CD4-positive, alpha-beta T cell treated with Interferon gamma for 1 hour (primary cell): ENCODE measurements at places on chromosomes 13 and 19.
A peak's percentile ranks its signal among the peaks of the same experiment; 100 is the strongest.

DNA sequence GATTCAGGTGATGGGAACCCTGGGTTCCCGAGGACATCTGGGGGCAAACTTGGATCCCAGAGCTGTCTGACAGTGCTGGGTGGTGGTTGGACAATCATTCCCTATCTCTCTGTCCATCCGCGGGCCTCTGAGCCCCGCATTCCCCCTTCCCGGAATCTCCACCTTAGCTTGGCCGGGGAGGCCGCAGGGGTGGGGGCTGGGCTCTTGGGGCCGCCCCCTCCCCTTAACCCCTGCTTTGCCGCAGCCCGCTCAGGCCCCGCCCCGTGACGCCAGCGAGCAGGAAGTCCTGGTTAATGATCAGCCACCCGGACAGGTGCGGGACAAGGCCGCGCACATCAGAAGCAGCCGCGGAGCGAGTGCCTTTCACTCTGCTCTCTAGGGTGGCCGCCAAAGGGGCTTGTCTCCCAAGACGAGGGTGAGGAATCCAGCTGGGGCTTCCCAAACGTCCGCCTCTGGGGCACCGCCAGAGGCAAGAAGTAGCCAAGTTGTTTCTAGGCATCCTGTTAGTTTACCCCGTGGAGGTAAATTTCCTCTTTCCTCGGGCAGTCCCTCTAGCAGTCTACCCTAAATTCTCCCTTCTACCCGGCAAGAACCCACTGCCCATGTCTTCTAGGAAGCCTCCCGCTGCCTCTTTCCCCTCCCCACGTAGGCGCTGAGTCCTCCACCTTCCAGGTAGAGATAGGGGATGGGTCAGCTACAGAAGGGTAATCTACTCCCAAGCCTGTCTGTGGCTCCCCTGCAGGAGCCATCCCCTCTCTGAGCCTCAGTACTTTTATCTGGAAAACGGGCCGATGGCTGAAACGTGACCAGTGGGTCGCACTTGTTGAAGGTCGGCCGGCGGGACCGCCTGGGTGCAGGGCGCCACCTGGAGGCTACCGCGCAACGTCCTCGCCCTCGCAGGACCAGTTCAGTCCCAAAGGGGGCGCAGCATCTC lies 3.0 kb downstream of the IRF2BP1 start:
- peak; percentile 80 for DNase-seq

DNA sequence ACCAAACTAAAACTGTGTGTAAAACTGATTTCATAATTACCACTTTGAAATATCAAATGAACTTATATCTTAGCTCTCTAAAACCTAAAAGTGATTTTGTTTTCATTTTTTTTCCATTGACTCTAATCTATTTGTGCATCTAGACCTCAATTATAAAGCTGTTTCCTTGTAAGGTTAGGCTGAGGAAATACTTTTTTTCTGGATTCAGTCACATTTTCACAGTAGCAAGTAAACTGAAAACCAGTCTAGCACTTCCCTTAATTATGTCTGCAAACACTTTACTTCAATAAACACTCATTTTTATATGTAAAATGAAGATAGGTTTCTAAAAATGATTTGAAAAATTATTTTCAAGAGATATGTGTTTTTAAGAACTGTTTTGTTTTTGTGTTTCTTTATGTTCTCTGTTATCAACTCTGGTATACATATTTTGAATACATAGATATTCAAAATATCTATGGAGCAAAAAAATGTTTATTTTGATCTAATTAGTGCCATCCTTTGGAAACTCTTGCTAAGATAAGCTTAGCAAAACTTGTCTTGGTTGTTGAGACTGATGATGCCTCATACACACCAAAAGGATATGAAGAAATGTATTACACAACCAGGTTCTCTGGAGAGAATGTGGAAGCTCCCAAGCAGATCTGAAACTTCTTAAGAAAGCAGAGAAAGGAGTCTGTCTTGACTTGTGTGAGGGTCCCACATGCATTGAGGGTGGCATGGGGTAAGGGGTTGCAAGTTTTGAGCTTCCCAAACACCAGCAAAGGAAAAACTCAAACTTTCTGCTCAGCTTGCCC lies 1887.4 kb downstream of the PCDH9 start:
- DNase-seq, result no peak

- no peak for DNase-seq
These were observed 20.4 kb downstream of the NOSIP start for GRCh38 chr19:49559928-49560327.

- no peak for DNase-seq
These were observed 1436.8 kb upstream of the PCDH9 start for GRCh38 chr13:68666774-68667397.

DNA sequence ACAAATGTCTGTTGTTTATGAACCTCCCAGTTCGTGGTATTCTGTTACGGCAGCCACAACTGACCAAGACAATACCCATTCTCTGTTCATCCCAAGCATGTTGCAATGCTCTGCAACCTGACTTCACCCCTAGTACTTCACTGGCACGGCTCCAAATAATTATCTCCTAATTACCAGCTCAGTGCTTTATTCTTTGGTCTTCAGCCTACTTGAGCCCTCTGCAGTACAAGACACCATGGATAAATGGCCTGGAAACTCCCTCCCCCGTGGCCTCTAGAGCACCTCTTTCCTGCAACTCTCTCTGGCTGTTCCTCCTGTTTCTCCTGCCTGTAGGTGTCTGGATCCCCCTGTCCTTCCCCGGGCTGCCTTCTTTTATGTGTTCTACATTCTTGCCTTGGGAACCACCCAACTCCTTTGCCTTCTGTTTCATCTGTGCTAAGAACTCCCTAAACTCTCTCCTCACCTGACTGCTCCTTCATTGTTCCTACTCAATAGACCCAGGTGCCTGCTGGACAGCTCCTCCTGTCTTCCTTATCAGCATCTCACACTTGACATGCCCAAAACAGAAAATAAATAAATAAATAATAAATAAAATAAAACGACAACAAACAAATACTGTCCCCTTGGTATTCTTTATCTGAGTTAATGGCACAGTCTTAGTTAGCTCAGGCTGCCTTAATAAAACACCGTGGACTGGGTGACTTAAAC lies 200.4 kb upstream of the IPO5 start:
- no peak for DNase-seq

DNA sequence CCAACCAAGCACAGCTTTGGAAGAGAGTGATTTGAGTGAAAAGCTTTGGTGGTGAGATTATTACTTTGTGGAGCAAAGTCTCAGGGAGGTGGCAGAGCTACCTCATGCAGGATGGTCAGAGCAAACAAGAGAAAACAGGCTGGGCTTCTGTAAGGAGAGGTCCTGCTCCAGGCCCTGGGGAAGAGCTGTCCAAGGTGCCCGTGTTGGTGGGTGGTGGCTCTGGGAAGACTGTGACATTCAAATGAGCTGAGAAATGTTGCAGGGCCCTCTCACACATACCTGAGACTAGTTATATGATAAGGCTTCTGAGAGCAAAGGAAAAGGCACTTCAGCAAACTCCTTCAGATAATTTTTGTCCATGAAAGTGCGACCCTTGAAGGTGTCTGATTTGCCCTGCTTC lies 205.5 kb upstream of the SOX21 start:
- DNase-seq, result no peak

- no peak for DNase-seq
These were observed 900 bp downstream of the KBTBD7 start for GRCh38 chr13:41193469-41193868.

- no peak for DNase-seq
These were observed 18.3 kb downstream of the FBXO27 start for GRCh38 chr19:39014037-39014436.

- no peak for DNase-seq
These were observed 415.4 kb upstream of the PCDH20 start for GRCh38 chr13:61831026-61831425.

DNA sequence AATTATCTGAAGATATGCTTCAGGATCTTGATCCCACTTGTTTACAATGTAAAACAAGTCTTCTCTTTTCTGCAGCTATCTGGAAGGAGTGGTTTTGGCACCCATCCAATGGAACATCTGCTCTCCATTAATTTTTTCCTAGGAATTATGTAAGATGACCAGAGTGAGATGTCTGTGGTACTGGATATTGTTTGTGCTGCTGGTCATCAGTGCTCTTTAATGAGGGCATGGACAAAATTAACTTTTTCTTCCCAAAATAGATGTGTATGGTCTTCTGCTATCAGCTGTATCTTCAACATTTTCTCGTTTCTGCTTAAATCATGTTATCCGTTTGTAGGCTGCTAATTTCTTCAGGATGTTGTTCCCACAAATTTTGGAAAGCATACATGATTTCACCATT lies 415.4 kb upstream of the KLHL1 start:
- no peak for DNase-seq

GRCh38 chr13:72437458-72437857 lies 290.0 kb downstream of the MZT1 start:
- DNase-seq, result no peak

DNA sequence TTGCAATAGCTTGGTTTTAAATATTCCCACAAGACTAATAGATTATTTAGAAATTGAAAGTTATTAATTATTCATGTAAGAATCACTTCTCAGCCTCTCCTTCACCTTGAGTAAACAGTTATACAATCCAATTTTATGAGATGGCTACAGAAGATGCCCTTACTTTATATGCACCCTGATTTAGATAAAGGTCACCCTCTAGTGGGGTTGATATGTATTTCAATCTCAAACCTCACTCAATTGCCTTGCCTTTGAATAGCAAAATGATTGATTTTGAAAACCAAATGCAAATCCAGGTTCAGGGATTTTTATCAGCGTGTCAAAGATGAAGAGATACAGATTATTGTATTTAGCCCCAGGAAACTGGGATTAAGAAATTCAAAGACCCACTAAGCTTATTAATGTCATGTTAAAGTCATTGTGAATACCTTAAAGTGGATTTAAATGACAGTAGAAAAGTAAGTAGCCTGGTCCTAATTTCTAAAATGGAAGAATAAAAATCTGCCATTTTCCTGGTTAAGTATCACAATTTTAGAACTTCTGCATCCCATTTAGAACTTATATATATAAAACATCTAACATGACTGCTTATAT lies 305.1 kb downstream of the ITGBL1 start:
- DNase-seq, result no peak

GRCh38 chr19:50458396-50459066 lies 17.8 kb upstream of the EMC10 start:
- no peak for DNase-seq

GRCh38 chr13:99417201-99418102 lies 83.8 kb upstream of the TM9SF2 start:
- DNase-seq, result no peak

GRCh38 chr19:33520048-33520643 lies 1.4 kb downstream of the PEPD start:
- no peak for DNase-seq

- DNase-seq, result no peak
These were observed 919 bp downstream of the GTF3A start for GRCh38 chr13:27425158-27425917.

- DNase-seq, result no peak
These were observed 59.7 kb downstream of the SIPA1L3 start for GRCh38 chr19:37966662-37967231.

- no peak for DNase-seq
These were observed 666 bp downstream of the MEIS3 start for GRCh38 chr19:47418692-47419029.

- no peak for DNase-seq
These were observed 2.2 kb downstream of the JOSD2 start for GRCh38 chr19:50508843-50509190.

- DNase-seq, result peak; percentile 81
These were observed 8.1 kb downstream of the STK11 start for GRCh38 chr19:1213391-1214286.

- peak; percentile 54 for DNase-seq
These were observed 52.7 kb downstream of the TRPM4 start for GRCh38 chr19:49210108-49210900.

GRCh38 chr13:39414339-39414738 lies 188.7 kb downstream of the LHFPL6 start:
- DNase-seq, result no peak

GRCh38 chr13:64007339-64007738 lies 2591.7 kb upstream of the PCDH20 start:
- DNase-seq, result no peak

GRCh38 chr13:36353001-36353400 lies 6.8 kb upstream of the SPART start:
- no peak for DNase-seq

- no peak for DNase-seq
These were observed 1566.5 kb upstream of the SLC10A2 start for GRCh38 chr13:104632736-104633135.

GRCh38 chr13:62087124-62087523 lies 671.5 kb upstream of the PCDH20 start:
- DNase-seq, result no peak

DNA sequence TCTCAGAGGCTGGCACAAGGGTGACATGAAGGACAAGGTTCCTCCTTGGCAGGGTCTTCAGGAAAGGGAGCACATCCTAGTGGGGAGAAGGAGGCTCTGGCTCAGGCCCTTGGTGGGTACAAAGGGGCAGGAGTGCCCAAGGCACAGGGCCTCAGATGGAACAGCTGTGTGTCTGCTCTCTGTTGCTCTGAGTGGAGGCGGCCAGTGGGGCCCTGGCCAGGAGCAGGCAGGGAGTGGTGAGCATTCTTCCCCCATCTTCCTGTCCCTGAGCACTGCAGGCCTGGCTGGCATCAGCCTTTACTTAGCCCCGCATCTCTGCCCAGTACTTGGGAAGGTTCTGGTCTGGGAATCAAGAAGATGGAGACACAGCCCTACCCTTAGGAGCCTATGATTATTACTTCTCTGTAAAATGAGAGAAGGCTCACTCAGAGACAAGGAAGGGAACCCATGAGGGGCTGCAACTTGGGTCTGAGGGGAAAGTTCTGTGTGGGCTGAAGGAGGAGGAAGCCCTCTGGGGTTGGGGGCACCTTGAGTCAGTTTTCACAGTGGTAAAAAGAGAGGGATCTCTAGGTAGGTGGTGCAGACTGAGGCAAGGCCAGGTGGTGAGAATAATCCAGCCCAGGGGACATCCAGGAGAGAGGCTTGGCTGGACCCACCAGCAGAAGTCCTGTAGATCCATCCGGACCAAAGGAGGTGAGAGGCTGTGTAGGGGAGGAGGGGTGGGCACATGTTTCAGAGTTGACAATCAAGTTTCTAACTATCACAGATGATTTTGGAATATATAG lies 173.5 kb downstream of the TSHZ3 start:
- DNase-seq, result no peak

DNA sequence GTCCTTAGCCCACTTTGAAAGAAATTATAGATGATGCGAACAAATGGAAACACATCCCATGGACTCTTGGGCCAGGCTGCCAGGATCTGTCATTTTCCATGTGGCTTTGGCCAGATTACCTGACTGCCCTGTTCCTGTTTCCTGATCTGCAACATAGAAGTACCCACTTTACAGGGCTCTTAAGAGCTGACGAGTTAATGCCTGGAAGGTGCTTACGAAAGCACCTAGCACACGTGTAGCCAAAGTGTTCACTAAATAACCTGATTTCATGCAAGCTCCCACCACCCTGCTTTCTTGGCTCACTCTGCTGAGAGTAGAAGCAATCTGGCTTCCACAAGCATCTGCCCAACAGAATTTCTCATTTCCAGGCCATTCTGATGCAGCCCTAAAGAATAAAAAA lies 575.2 kb downstream of the MYO16 start:
- DNase-seq, result no peak

DNA sequence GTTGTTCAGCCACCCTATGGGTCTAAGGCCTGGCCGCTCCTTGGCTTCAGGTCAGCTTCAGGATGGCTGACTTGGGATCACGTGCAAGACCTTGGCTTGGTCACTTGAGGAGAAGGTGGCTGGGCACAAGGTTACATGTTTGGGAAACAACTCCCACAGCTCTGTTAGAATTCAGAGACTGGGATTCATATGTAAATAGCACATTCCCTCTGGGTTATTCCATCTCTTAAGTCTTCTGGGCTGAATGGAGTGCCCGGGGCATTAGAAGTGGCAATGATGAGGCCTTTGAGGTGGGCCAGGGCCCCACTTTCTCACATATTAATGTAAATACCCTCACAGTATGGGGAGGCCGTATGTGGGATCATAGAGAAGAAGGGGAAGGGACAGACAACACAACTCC lies 150.9 kb downstream of the EFNB2 start:
- DNase-seq, result no peak
